ENCODE measurements at places on chromosomes 3 and 15.

- DNase-seq: no peak
These were observed 41.5 kb upstream of the MTMR10 start for GRCh38 chr15:31032961-31033371.

GRCh38 chr3:60217156-60217911, 1033.9 kb downstream of the FHIT start:
- no peak for DNase-seq

GRCh38 chr3:31053299-31053698, 158.8 kb upstream of the GADL1 start:
- no peak for DNase-seq

GRCh38 chr15:92079047-92079446, 225.5 kb downstream of the SLCO3A1 start:
- no peak for DNase-seq

DNA sequence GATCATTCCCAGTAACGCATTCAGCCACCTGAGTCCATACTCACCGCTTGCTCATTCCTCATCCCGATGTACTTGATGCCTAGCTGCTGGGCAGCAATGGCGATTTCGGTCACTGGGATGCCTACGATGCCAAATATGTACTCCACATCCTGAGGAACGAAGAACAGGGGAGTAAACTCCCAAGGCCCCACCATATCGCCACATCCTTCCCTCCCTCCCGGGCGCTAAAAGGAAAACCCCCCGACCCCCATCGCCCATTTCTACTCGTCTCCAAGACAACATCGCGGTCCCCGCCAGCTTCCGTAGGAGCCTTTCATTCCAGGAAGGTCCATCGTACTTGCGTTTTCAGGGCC, 347 bp downstream of the HACL1 start:
- no peak for DNase-seq

DNA sequence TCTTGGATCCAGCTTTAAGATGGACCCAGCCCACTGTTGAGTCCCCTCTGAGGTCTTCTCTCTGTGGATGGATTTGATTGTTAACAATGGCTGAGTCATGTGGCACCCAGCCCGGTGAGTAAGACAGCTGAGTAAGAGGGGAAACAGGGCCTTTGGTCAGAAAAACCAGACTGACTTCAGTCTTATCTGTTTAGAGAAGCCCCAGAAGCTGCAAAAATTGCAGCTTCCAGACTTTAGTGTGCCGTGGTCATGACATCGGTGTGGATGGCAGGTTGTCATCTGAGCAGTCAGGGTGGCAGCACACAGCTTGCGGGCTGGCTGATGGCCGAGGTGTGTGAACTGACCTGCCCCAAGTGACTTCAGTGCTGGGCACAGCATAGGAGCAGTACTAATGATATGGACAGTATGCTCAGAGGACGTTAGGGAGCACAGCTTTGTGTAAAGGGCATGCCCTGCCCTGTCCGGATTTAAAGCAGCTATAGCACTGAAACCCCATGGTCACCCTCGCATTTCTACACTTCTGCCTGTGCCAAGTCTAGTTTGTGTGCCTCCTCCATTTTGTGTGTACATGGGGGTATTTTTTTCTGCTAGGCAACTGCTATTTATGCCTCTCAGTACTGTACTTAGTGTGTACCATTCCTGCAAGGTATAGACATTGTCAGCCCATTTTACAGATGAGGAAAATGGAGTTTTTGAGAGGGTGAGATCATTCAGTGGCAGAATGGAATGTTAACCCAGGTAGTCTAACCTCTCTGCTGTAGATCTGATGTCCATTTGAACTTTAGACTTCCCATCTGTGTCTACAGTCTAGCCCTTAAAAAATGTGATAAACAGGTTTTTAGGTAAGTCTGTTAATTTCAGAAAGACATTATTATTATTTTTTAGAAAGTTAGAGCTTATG, 44.4 kb downstream of the FLNB start:
- peak; percentile 97 for DNase-seq
